ENCODE measurements at places on chromosomes 5 and 9. TPM values are rescaled to one million over a fixed set of nuclear protein-coding genes. Genes with fewer than 3 reads are reported as not detected.

Gene CSF1R
- 2.7 TPM for total RNA-seq

Gene SPATA31C1
- total RNA-seq: not detected

Gene EXOSC2
- total RNA-seq: 26.0 TPM

Gene OR1N2
- total RNA-seq: not detected

Gene PPP3R2
- total RNA-seq: 2.2 TPM

Gene RELL2
- 17.4 TPM for total RNA-seq

Gene LCN9
- total RNA-seq: not detected

- H3K4me3 ChIP-seq: no peak overlapping the region
- H3K27ac ChIP-seq: no peak overlapping the region
- H3K36me3 ChIP-seq: no peaks in the 10 kb centered on the region
- H3K4me1 ChIP-seq: no peaks in the 10 kb centered on the region
- DNase-seq: no peak
Measured at GRCh38 chr9:93061791-93062763, 3.6 kb downstream of the SUSD3 start.

DNA sequence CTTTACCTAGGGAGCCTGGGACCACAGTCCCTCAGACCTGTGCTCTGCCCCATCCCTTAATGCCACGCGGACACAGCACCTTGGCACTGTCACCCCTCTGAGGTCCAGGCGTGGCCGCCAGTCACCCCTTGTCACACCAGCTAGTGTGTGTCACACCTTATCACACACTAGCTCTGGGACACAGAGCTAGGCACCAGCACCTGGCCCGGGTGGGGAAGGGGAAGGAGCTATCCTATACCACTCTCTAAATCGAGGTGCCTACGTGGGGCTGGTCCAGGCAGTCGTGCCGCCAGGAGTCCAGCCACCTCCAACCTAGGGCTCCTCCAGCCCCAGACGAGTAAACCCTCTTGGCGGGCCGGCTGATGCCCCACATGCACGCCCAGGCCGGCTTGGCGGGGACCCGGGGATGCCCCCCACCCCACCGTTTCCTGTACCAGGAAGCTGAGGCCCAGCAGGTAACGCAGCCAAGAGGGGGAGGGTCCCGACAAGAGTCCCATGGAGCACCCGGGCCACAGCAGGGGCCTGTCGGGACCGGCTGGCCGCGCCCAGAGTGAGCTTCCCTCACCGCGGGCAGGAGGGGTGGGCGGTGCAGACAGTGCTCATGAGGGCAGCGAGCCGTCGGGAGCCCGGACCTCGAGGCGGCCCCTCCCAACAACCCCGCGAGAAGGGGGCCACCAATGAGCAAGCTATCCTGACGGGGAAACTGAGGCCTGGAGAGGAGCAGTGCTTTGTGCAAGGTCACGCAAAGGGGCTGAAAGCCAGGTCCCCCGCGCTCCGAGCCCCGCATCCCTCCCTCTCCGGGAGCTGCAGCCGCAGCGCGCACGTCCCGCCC is 550 bp downstream of the CORO2A start:
- H3K27me3 ChIP-seq: peaks cover 8% of the 10 kb centered on the region
- H3K27ac ChIP-seq: no peak overlapping the region
- peak overlapping the region; percentile 77 for H3K4me3 ChIP-seq
- no peaks in the 10 kb centered on the region for H3K36me3 ChIP-seq
- peaks cover 5% of the 10 kb centered on the region for H3K4me1 ChIP-seq

DNA sequence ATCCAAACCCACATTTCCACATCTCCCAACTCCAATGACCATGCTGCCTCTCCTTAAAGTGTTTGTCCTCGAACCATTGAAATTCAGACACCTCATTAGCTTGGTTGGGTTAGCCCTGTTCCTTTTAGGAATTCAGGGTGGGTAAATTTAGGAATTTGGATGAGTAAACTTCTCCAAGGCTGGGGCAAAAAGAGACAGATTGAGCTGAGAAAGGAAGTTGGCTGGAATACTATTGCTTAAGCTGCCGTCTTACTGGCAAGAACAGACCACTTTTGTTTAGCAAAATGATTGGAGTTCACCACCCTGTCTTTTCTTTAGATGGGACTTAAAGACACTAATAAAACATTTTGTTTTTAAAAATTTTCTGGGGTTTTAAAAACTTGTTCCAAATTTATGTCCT is 143.6 kb upstream of the GDNF start:
- no peaks in the 10 kb centered on the region for H3K27me3 ChIP-seq
- no peaks in the 10 kb centered on the region for H3K36me3 ChIP-seq
- no peak overlapping the region for H3K4me3 ChIP-seq
- H3K27ac ChIP-seq: no peak overlapping the region
- no peaks in the 10 kb centered on the region for H3K4me1 ChIP-seq

DNA sequence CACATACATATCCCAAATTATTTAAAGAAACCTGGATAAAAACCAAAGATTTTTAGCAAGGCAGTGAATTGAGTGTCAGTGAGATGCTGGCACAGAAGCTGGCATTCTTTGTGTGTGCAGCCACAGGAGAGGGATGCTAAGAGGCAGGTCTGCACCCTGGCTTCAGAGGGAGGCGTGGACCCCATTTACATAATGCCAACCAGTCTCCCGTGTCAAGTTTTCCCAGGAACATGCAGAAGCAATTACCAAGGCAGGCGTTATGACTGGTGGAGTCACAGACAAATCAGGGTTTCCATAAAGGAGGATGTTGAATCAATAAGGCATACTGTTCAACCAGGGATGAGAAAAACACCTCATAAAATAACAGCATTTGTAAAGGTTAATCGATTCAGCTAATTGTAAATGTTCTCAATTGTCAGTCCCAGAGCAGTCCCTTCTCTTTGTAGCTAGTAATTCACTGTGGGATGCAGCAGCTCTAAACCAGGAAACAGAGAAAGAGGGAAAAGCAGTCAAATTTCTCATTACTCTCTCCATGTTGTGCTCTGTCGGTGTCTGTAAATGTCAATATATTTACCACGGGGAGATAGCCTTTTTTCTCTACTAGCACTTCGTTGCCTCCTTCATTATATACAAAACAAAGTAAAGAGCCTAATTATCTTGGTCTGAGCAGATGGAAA is 452.4 kb upstream of the GRAMD2B start:
- no peak overlapping the region for H3K4me3 ChIP-seq
- H3K36me3 ChIP-seq: no peaks in the 10 kb centered on the region
- peaks cover 3% of the 10 kb centered on the region for H3K27me3 ChIP-seq
- peaks cover 8% of the 10 kb centered on the region for H3K4me1 ChIP-seq

GRCh38 chr9:759541-759940 is 82.0 kb upstream of the DMRT1 start:
- H3K27me3 ChIP-seq: peaks cover 1% of the 10 kb centered on the region
- DNase-seq: no peak
- no peak overlapping the region for H3K27ac ChIP-seq
- H3K4me3 ChIP-seq: no peak overlapping the region

GRCh38 chr9:134606951-134607731 is 34.5 kb upstream of the COL5A1 start:
- peaks cover 2% of the 10 kb centered on the region for H3K4me1 ChIP-seq
- H3K27ac ChIP-seq: no peak overlapping the region
- peak; percentile 4 for DNase-seq
- H3K36me3 ChIP-seq: no peaks in the 10 kb centered on the region

DNA sequence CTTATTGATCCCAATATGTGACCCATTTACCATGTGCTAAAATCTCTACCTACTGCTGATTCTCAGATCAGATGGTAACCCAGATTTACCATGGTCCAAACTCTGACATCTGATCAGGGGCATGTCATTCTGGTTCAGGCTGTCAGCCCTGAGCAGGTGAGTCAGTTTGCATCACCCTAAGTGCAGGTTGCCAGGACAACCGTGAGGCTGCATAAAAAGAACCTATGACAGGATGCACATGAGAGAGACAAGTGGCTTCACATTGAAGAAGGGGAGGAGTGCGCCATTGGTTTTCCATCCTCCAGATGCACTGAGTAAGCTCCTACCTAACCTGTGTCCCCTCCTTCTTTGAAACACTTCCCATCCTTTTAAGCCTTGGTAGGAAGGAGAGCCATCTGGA is 801 bp upstream of the PRSS3 start:
- peaks cover 8% of the 10 kb centered on the region for H3K36me3 ChIP-seq
- H3K4me3 ChIP-seq: no peak overlapping the region
- no peak for DNase-seq
- peaks cover 10% of the 10 kb centered on the region for H3K27me3 ChIP-seq
- H3K27ac ChIP-seq: no peak overlapping the region
- no peaks in the 10 kb centered on the region for H3K4me1 ChIP-seq

- no peak for DNase-seq
- H3K36me3 ChIP-seq: no peaks in the 10 kb centered on the region
- H3K27me3 ChIP-seq: peaks cover 8% of the 10 kb centered on the region
- H3K27ac ChIP-seq: no peak overlapping the region
Measured at GRCh38 chr5:154366353-154366752, 79.4 kb upstream of the SAP30L start.

DNA sequence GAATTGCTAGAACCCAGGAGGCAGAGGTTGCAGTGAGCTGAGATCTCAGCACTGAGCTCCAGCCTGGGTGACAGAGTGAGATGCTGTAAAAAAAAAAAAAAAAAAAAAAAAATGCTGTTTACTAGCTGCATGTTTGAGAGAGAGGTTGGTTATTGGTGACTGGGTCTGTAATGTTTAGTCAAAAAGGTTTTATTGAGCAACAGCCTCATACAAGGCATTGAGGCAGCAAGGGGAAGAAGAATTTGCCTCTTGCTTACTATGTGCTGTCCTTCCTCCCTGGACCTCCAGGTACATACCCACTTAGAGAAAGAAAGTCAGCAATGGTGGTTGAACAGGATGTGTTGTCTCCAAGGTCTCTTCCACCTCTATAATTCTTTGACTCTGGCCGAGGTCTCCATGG is 140.7 kb upstream of the SPRY4 start:
- peaks cover 7% of the 10 kb centered on the region for H3K36me3 ChIP-seq
- no peak for DNase-seq
- peaks cover 6% of the 10 kb centered on the region for H3K27me3 ChIP-seq
- H3K4me3 ChIP-seq: no peak overlapping the region

DNA sequence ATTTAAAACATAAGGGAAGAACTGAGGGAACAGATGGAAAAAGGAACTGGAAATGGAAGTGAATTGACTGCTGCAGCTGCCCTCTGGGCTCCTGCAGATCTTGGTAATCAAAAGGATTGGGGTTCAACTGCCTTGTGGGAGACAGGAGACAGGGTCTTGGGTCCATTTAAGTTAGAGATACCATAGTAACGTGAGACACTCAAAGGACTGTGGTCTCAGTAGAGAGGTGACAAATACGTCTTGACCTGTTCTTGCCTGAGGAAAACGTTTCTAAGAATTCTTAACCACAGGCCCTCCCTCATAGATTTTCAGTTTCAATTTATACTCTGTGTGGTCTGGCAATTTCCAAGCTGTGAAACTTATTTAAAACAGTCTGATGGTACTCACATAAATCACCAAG is 100.8 kb upstream of the DHFR start:
- DNase-seq: no peak
- H3K27me3 ChIP-seq: no peaks in the 10 kb centered on the region
- H3K36me3 ChIP-seq: peaks cover 4% of the 10 kb centered on the region

DNA sequence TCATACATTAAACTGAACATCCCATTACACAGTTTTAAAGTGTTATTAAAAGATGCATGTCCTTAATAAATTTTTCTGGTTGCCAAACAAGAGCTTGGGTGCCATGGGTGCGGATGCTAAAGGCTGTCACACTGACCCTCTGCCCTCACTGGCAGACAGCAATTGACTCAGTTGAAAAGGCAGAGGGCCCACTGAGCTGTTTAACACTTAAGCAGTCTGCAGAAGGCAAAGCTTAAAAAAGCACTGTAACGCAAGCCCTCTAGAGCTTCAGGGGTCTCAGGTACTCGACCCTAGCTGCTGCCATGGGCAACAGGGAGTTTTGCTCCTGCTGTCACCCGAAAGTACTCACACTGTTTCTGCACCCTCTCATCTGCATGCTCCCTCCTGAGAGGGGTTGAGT is 726.4 kb upstream of the TYRP1 start:
- no peak for DNase-seq
- no peak overlapping the region for H3K27ac ChIP-seq
- H3K36me3 ChIP-seq: no peaks in the 10 kb centered on the region
- H3K4me3 ChIP-seq: no peak overlapping the region

- DNase-seq: no peak
- H3K36me3 ChIP-seq: no peaks in the 10 kb centered on the region
- H3K4me3 ChIP-seq: no peak overlapping the region
- H3K27ac ChIP-seq: no peak overlapping the region
- no peaks in the 10 kb centered on the region for H3K27me3 ChIP-seq
- peaks cover 10% of the 10 kb centered on the region for H3K4me1 ChIP-seq
Measured at GRCh38 chr9:98532574-98532973, 176.2 kb downstream of the GABBR2 start.

- H3K4me1 ChIP-seq: peaks cover 8% of the 10 kb centered on the region
- no peaks in the 10 kb centered on the region for H3K36me3 ChIP-seq
- no peak for DNase-seq
- H3K4me3 ChIP-seq: no peak overlapping the region
- no peak overlapping the region for H3K27ac ChIP-seq
Measured at GRCh38 chr9:32931129-32931528, 70.3 kb downstream of the APTX start.

DNA sequence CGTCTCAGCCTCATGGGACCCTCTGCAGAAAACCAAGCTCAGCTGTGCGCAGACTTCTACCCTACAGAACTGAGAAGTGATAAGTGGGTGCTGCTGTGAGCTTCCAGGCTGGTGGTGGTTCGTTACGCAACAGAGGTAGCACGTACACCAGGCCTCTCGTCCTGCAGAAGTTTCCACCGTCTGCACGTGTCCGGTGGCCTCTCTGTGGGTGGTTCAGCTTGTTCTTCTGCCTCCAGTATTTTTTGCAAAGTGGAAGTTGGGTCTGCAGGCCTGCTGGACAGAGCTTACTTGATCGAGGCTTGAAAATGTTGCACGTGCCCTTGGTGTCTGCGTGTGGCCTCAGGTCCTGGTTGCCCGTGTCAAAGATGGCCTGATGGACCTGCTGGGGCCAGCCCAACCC is 27.5 kb downstream of the KCNT1 start:
- H3K4me3 ChIP-seq: no peak overlapping the region
- peaks cover 10% of the 10 kb centered on the region for H3K27me3 ChIP-seq
- H3K4me1 ChIP-seq: peaks cover 6% of the 10 kb centered on the region
- H3K27ac ChIP-seq: no peak overlapping the region
- DNase-seq: no peak

GRCh38 chr9:107925749-107926297 is 436.3 kb upstream of the KLF4 start:
- H3K4me1 ChIP-seq: no peaks in the 10 kb centered on the region
- no peak for DNase-seq
- no peak overlapping the region for H3K27ac ChIP-seq
- H3K36me3 ChIP-seq: no peaks in the 10 kb centered on the region

DNA sequence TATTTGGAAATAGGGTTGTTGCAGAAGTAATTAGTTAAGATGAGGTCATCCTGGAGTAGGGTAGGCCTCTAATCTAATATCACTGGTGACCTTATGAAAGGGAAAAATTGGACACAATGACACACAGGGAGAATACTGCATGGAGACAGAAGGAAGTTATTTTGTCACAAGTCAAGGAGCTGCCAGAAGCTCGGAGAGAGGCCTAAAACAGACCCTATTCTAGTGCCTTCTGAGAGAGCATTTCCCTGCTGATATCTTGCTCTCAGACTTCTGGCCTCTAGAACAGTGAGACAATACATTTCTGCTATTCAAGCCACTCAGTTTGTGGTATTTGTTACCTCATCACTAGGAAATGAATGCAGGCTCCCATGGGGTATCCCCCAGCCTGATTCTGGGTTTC is 332.9 kb downstream of the CSNK1G3 start:
- no peak overlapping the region for H3K4me3 ChIP-seq
- H3K36me3 ChIP-seq: no peaks in the 10 kb centered on the region
- H3K27ac ChIP-seq: no peak overlapping the region
- H3K27me3 ChIP-seq: peaks cover 1% of the 10 kb centered on the region
- no peaks in the 10 kb centered on the region for H3K4me1 ChIP-seq
